Inflammatory macrophage treated with lipopolysaccharide for 1 hour (primary cell): ENCODE measurements at places on chromosomes 11 and 22.
A peak's percentile ranks its signal among the peaks of the same experiment; 100 is the strongest.

DNA sequence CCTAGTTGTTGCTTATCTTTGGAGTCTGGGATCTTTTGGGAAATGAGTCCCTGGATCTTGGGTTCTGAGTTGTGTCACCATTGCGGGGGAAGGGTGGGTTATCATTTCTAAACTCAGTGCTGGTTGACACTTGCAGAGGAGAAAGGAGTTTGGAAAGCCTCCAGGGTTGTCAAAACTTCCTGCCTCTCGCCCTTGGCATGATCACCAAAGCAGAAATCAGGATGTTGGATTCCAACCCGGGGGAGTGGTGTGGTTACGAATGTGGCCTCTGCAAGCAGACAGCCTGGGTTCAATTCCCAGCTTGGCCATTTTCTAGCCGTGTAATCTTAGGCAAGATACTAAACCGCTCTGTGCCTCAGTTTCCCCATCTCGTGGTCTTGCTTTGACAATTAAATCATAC, 24.3 kb downstream of the CD6 start:
- peak; percentile 22 for DNase-seq

DNA sequence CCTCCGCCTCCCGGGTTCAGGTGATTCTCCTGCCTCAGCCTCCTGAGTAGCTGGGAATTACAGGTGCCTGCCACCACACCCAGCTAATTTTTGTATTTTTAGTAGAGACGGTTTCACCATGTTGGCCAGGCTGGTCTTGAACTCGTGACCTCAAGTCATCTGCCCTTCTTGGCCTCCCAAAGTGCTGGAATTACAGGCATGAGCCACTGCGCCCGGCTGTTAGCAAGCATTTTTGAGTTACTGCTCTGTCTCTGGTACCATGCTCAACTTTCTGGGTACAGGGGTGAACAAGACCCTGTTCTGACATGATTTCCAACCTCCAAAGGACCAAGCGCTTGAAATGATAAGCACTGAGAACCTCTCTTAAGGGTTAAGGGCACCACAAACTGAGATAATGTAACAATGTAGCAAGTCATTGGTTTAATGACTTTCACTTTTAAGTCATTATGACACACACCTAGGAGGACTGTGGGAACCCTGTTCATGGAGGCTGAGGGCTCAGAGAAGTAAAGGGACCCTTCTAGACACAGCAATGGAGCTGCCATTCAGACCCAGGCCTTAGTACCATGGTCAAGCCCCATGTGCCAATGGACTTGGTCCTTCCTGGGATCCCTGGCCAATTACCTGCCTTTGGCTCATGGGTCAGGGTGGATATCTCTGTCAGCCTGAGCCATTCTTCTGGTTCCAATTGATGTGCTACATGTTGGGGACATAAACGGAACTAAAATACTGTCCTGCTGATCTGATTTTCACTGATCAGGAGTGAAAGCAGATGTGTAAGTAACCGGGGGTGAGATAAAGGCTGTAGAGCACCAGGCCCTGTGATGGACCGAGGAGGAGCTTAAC, 11.6 kb downstream of the SLC3A2 start:
- DNase-seq, result no peak

- no peak for DNase-seq
Measured at GRCh38 chr22:25395468-25395867, 169.0 kb upstream of the GRK3 start.

DNA sequence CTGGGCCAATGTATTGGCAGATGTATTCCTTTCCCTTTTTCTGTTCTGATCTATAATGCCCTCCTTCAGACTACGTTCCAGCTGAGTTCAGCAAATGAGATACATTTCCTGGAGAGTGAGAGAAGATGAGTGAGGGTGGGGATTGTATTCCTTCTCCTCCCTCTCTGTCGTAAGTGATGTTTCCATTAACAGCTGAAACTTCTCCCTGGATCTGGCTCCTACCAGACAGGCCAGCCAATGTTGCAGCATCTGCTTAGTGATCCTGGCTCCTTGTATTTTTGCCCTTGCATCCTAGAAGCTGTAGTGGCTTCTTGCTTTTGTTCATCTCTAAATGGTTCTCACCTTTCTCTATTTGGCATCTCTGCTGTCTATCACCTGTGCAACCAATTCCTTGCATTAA, 48.2 kb upstream of the MTMR2 start:
- no peak for DNase-seq

- no peak for DNase-seq
Measured at GRCh38 chr11:19633276-19633675, 79.4 kb upstream of the NAV2 start.

DNA sequence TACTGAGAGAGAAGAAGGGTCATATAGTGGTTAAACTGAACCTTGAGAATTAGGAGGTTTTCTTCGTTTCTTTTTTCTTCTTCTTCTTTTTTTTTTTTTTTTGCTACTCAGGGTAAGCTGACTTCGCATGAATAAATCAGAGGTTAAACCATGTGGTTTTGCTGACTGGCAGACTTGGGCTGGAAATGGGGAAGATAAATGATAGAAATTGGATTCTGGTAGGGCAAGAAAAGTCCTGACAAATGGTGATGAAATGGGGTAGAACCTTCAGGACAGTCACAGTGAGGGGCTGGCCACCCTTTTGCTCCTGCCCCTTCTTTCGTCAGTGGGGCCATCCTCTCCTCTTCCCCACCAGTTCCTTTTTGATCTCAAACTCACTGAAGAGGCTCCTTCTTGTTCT, 1.6 kb upstream of the SWAP70 start:
- peak; percentile 94 for DNase-seq

GRCh38 chr11:17013548-17014320, 480 bp downstream of the PLEKHA7 start:
- no peak for DNase-seq

GRCh38 chr11:113907152-113907551, 2.6 kb downstream of the HTR3B start:
- DNase-seq, result no peak

DNA sequence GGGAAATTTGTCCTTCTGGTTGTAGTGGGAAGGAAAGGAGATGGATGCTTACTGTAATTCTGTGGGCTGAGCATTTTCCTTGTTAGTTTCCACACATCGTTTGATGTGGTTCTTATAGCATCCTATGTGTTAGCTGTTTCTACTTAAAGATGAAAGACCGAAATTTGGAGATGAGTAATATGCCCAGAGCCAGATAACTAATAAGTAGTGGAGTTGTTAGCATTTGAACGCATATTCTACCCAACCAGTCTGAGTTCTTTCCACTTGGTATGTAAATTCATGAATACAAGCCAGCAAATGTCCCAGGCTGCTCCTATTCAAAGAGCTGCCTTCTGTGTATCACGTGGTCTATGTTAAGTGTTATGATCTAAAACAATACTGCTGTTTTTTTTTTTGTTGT, 14.6 kb downstream of the SPECC1L start:
- DNase-seq, result no peak

DNA sequence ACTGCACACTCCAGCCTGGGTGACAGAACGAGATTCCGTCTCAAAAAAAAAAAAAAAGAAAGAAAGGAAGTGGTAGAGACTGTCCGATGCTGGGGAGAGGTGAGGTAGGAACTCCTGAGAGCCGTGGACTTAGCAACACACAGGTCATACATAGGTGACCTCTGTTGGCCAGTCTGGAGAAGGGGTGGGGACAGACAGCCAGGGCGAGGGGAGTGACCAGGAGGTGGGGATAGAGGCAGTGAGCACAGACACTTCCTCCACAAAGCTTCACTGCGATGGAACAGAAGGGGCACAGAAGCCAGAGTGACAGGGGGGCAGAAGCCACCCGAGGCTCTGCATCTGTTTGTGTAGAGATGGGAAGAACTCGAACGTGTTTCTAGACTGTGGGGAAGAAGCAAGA, 47.1 kb downstream of the MYH9 start:
- no peak for DNase-seq

- peak; percentile 31 for DNase-seq
Measured at GRCh38 chr11:74570266-74571061, 21.9 kb upstream of the POLD3 start.

- DNase-seq, result peak; percentile 30
Measured at GRCh38 chr22:41009222-41009948, 58.2 kb downstream of the RBX1 start.

DNA sequence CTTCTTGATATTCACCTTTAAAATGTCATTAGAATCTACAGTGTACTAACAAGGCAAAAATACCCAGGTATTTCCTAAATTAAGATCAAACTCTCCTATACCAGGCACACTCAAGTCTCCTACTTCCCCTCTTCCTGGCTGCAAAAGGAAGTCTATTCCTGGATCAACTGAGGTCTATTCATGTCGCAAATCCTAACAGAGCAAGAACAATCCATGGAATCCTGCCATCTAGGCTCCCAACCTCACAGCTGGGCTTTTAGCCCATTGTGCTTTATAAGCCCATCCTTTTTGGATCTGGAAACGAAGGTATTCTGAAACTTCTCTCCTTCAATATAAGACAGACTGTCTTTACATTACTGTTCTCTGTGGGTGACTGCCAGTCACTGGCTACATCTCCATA, 161.8 kb downstream of the SOX6 start:
- DNase-seq, result no peak

GRCh38 chr22:19666673-19667593, 47.4 kb upstream of the SEPTIN5 start:
- DNase-seq, result no peak
